ENCODE measurements at places on chromosomes 16 and 17. TPM values are rescaled to one million over a fixed set of nuclear protein-coding genes. Genes with fewer than 3 reads are reported as not detected.

DNA sequence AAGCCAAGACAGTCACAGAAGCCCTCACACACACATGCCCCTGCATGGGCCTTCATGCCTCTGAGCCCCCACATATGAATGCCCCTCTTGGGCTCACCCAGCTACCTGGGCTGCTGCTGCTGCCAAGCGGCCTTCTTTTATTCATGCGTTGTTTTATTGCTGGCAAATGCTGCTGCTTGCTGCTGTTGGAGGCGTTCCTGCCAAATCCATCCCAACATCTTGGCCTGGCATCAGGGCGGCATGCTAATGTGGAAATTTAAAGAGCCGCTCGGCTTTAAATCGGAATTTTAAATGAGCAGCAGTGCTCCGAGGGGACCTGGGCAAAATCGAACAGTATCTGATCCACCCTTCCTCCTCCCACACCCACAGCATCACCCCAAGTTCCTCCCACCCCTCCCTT, 39.0 kb downstream of the NEUROD2 start:
- no peak overlapping the region for H3K4me3 ChIP-seq
- H3K27ac ChIP-seq: no peak overlapping the region
- H3K27me3 ChIP-seq: no peaks in the 10 kb centered on the region
- H3K4me1 ChIP-seq: peaks cover 11% of the 10 kb centered on the region
- peaks cover 22% of the 10 kb centered on the region for H3K36me3 ChIP-seq

- no peak overlapping the region for H3K27ac ChIP-seq
- peaks cover 11% of the 10 kb centered on the region for H3K4me1 ChIP-seq
- H3K27me3 ChIP-seq: peaks cover 14% of the 10 kb centered on the region
These were observed 5.8 kb downstream of the GPRC5C start for GRCh38 chr17:74437702-74438101.

GRCh38 chr17:66312912-66313311, 10.5 kb downstream of the PRKCA start:
- H3K36me3 ChIP-seq: no peaks in the 10 kb centered on the region
- H3K27me3 ChIP-seq: peaks cover under 1% of the 10 kb centered on the region
- H3K4me1 ChIP-seq: no peaks in the 10 kb centered on the region
- no peak overlapping the region for H3K4me3 ChIP-seq
- DNase-seq: no peak

The CDRT15L2 gene
- not detected for total RNA-seq

GRCh38 chr17:29870836-29871465, 59.1 kb downstream of the SSH2 start:
- no peaks in the 10 kb centered on the region for H3K27me3 ChIP-seq
- no peak for DNase-seq
- no peak overlapping the region for H3K4me3 ChIP-seq
- H3K27ac ChIP-seq: no peak overlapping the region

The SOCS7 gene
- 25.8 TPM for total RNA-seq

DNA sequence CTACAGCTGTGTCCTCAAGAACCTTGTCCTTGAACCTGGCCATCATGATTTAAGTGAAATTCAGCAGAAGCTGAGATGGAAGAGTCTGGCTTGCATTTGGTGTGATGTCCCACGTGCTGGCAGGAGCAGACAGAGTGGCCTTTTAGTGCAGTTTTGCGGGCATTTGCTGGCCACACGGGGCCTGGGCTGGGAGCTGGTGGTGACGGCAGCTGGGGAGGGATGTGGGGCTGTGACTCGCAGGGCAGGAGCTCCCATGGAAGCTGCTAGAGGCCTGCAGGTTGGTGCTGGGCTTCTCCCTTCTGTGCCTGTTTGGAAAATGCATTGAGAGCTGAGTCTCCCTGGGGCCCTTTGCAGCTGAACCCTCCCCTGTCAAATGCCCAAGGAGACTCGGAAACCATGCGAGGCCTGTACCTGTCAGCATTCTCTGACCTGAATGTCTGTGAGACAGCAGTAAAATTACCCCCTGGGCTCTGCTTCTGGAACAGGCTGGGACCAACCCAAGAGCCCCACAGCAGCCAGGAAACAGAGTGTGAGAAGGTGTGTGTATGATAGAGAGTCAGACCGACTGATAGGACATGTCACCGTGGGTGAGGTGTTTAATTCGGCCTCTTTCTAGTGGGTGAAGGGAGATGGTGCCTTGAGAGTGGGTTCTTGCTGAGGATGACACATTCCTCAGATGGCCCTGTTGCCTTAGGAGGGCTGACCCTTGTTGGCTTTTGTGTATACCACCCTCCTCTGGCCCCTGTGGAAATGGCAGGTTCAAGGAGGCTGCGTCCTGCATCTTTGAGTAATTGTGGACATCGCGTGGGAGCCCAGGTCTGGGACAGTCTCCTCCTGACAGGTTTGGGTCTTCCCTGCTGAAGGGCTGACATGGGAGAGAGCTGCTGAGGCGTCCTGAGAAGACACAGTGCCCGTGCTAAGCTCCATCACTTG, 145.5 kb downstream of the MSI2 start:
- peaks cover 34% of the 10 kb centered on the region for H3K36me3 ChIP-seq
- H3K4me3 ChIP-seq: no peak overlapping the region
- no peak for DNase-seq
- H3K27ac ChIP-seq: no peak overlapping the region

DNA sequence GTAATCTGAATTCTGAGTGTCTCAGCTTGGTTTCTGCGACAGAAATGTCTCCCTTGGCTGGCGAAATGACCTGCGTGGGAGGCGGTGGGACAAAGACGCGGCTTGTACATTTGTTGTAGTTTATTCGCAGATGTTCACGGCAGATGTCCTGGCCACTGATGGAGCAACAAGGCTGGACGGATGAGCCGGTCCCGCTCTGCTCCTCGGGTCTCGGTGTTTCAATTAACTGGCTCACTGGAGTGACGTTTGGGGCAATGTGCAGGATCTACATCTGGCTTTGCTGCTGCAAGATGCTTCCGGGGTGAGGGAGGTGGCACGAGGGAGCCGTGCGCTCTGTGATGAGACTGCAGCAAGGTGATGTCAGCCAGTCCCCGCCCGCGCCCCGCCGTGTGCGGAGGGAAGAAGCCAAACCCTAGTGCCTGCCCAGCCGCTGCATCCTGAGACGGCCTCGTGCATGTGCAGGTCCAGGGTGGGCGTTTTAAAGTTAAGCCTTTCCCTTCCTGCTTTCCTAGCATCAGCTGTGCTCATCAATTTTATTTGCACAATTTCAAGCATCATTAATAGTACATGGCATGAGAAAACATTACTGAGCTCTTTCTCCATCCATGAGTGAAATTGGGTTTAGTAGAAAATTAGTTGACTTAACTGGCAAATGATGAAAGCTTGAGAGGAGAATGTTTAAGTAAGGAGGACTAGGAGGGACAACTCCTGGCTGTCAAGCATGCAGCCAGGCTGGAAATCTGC, 44.4 kb downstream of the MGAT5B start:
- H3K27ac ChIP-seq: no peak overlapping the region
- no peaks in the 10 kb centered on the region for H3K4me1 ChIP-seq
- no peak overlapping the region for H3K4me3 ChIP-seq
- no peak for DNase-seq

GRCh38 chr17:66675991-66676371, 158.9 kb upstream of the CACNG5 start:
- H3K27ac ChIP-seq: peak overlapping the region; percentile 50
- peaks cover 7% of the 10 kb centered on the region for H3K27me3 ChIP-seq
- H3K4me3 ChIP-seq: no peak overlapping the region
- H3K36me3 ChIP-seq: no peaks in the 10 kb centered on the region
- no peak for DNase-seq

DNA sequence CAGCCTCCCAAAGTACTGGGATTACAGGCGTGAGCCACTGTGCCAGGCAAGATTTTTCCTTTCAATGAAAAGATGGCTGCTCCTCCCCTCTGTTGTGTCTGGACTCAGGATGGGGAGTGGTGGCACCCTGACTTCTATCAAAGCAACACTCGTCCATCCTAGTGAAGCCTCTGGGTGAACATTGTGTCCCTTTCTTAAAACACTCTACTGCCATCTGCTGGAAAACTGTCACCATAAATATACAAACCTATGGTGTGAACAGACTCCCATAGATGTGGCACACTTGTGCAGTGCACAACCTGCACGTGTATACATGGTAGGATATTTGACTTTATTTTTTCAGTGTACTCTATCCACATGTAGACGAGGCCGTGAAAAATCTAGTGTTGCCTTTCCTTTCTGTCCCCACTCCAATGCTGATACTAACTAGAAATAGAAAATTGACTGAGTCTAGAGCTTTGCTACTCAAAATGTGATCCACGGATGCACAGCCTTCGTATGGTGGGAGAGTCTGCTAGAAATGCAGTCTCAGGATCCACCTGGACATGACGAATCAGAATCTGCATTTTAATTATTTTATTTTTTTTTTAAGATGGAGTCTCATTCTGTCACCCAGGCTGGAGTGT, 55.9 kb upstream of the PLCG2 start:
- H3K27ac ChIP-seq: peak overlapping the region; percentile 10
- no peaks in the 10 kb centered on the region for H3K36me3 ChIP-seq
- DNase-seq: no peak
- no peaks in the 10 kb centered on the region for H3K27me3 ChIP-seq
- peaks cover 5% of the 10 kb centered on the region for H3K4me1 ChIP-seq

DNA sequence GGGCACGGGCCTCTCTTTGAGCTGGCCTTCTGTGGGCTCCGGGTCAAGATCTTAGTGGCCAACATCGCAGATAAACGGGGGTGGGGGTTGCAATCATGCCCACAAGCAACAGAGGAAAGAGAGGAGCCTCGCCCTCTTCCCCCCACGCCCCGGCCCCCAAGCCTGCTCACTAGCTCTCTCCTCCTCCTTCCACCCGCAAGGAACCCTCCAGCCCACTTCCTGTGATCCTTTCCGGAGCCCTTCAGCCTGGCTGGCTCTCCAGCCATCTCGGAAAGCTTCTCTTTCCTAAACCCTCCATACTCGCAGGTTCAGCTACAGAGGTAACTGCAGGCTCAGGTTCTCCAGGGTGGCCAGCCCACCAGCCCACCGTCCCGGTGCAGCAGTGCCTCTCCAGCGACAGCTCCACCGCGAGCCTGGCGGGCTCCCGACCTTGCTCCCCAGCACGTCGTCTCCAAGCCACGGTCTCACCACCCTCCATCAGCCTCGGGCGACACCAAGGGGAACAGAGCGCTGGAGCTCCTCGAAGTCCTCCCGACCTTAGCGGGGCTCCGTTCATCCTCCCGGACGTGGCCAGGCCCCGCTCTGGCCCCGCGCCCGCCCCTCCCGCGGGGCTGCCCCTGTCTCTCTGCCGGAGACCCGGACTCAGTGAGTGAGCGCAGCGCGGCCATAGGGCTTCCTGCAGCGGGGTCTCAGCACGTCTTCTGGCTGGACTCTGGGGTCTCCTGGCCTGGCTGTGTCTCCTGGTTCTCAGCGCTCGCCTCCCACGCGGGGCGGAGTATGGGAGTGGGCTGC, 12.9 kb upstream of the ODF4 start:
- DNase-seq: no peak
- H3K36me3 ChIP-seq: no peaks in the 10 kb centered on the region
- H3K27ac ChIP-seq: no peak overlapping the region
- H3K27me3 ChIP-seq: peaks cover 47% of the 10 kb centered on the region
- H3K4me1 ChIP-seq: no peaks in the 10 kb centered on the region

The TLCD3A gene
- 15.0 TPM for total RNA-seq

The MSLN gene
- total RNA-seq: 0.81 TPM

The CALB2 gene
- 23.6 TPM for total RNA-seq

- DNase-seq: no peak
- no peak overlapping the region for H3K27ac ChIP-seq
- peaks cover 23% of the 10 kb centered on the region for H3K27me3 ChIP-seq
These were observed 70.6 kb upstream of the MED9 start for GRCh38 chr17:17406225-17406624.

DNA sequence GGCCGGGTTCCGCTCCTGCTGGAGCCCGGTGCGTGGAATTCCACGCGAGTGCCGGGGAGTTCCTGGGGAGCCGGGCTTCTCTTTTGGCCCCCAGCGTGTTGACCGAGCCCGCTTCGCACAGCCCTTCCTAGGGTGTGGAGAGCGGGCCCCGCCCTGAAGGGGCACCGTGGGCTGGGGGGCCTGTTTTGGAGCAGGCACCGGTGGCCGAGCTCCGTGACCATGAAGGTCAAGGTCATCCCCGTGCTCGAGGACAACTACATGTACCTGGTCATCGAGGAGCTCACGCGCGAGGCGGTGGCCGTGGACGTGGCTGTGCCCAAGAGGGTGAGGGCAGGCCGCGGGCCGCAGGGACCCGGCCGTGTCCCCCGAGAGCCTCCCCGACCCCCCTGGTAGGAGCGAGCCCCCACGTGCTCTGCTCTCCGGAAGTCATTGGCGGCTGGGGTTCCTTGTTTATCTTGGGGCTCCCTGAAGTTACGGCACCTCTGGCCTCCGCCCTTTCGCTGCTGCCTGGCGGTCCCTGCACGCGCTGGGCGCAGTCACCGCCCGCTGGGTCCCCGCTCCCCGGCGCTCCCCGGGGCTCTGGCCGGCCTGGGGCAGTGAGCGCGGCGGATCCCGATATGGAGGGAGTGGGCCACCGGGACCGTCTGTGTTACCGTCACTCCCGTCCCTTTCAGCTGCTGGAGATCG, 528 bp downstream of the HAGHL start:
- no peak overlapping the region for H3K27ac ChIP-seq
- H3K4me1 ChIP-seq: no peaks in the 10 kb centered on the region
- no peaks in the 10 kb centered on the region for H3K36me3 ChIP-seq

The ITGAD gene
- not detected for total RNA-seq

GRCh38 chr17:65794572-65794971, 233.1 kb upstream of the AXIN2 start:
- H3K4me1 ChIP-seq: peaks cover 9% of the 10 kb centered on the region
- H3K36me3 ChIP-seq: no peaks in the 10 kb centered on the region
- H3K4me3 ChIP-seq: no peak overlapping the region
- H3K27me3 ChIP-seq: no peaks in the 10 kb centered on the region
- no peak for DNase-seq

DNA sequence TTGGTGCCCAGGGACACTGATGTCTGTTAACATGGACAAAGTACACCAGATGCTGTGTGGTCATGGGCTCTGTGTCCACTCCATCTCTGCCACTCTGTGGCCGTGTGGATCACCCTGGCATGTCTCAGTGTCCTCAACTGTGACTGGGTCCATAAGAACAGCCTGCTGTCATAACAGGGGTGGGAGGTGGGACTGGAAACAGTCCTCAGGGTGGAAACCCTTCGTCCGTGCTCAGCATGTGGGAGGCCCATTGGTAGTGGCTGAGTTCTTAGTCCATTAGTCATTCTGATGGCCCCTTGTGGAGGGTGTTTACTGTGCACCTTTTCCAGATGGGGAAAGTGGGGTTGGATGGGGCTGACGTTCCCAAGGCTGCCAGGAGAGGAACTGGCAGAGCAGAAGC, 12.8 kb downstream of the FLYWCH2 start:
- H3K27me3 ChIP-seq: no peaks in the 10 kb centered on the region
- DNase-seq: no peak
- no peak overlapping the region for H3K27ac ChIP-seq
- H3K4me3 ChIP-seq: no peak overlapping the region

The C16orf96 gene
- total RNA-seq: 0.43 TPM

GRCh38 chr16:85850344-85850880, 48.5 kb upstream of the IRF8 start:
- no peak for DNase-seq
- H3K27me3 ChIP-seq: peaks cover 6% of the 10 kb centered on the region
- no peaks in the 10 kb centered on the region for H3K36me3 ChIP-seq
- no peak overlapping the region for H3K4me3 ChIP-seq
- H3K4me1 ChIP-seq: no peaks in the 10 kb centered on the region

- no peak overlapping the region for H3K27ac ChIP-seq
- no peaks in the 10 kb centered on the region for H3K4me1 ChIP-seq
- DNase-seq: no peak
- H3K27me3 ChIP-seq: no peaks in the 10 kb centered on the region
- no peaks in the 10 kb centered on the region for H3K36me3 ChIP-seq
These were observed 319.8 kb upstream of the GOT2 start for GRCh38 chr16:59053911-59054310.

The MRPL27 gene
- total RNA-seq: 76.9 TPM

Data from type B pancreatic cell (in vitro differentiated cells).